ENCODE measurements at places on chromosomes 6 and 20.

GRCh38 chr20:18430172-18430826 lies 36.5 kb downstream of the DZANK1 start:
- no peak for DNase-seq

GRCh38 chr20:35636095-35636494 lies 20.5 kb downstream of the SPAG4 start:
- no peak for DNase-seq

- DNase-seq = no peak
These were observed 8.6 kb downstream of the RAET1E start for GRCh38 chr6:149889326-149889725.

GRCh38 chr6:109447087-109447486 lies 6.6 kb downstream of the SMPD2 start:
- DNase-seq = no peak

DNA sequence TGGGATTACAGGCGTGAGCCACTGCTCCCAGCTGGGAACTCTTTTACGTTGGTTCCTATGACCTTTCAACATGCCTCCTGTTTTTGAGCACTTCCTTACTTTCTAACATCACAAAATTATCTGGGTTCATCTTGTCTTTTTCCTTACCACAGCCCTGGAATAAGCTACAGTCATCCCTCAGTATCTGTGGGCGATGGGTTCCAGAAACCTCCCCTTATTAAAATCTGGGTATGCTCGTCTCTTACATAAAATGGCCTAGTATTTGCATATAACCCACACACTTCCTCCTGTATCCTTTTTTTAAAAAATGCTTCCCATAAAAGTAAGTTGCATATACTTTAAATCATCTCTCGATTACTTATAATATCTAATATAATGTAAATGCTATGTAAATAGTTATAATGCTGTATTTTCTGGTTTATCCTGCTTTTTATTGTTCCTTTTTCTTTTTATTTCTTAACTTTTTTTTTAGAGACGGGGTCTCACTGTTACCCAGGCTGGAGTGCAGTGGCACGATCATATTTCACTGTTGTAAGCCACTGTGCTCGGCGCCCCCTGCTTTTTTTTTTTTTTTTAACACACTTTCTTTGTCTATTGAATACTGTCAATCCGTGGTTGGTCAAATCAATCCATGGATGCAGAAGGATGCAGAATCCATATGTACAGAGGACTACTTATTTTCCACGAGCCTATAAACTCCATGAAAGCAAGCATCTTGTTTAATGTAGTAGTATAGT lies 9.2 kb downstream of the RPF2 start:
- DNase-seq = no peak

DNA sequence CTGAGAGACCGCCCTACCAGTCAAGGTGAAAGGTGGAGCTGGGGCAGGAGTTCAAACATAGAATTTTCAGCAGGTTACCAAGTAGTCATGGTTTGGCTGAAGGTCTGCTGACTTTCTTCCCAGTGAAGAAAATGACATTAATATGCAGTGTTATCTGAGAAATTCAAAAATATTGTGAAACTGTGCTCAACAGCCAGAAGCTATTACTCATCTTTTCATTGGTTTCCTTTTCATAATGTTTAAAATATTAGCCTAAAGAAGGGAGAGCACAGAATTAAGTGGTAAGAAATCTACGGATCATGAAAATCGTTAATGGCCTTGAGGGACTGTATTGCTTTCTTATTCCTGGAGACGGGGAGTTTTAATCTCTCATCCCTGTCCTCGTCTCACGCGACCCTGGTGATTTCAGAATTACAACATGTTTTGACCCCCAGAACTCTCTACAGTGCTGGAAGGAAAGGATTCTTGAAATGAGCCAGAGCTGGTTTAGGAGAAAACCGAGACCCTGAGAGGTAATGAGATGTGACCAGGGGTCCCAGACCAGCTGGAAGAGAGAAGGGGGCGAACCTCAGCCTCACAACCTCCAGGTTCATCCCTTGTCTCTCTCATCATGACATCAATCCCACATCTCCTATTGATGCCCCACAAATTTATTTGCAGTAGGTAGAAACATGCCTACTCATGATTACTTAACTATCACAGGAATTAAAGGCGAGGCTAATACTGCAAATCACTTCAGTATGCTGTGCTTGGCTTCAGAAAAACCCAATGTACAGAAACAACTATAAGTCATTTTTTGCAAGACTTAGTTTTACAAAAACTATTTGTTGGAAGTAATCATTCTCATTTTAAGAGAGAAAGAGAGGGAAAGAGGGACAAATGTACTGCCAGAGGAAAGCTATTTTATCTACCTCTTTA lies 209.5 kb downstream of the FNDC1 start:
- no peak for DNase-seq

DNA sequence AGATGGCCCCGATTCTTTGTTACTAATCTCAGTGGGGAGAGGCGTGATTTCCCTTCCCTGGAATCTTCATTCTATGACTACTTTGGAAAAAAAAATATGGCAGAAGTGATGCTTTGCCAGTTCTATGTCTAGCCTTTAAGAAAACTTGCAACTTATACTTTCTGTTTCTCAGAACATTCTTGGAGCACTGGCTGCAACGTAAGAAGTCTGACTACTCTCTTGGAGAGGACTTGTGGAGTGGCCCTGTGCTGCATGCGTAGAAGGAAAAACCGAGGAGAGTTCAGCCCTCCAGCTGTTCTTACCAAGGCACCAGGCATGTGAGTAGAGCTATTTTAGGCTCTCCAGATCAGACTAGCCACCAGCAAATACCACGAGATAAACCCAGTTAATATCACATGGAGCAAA lies 77.6 kb upstream of the STXBP5 start:
- no peak for DNase-seq

DNA sequence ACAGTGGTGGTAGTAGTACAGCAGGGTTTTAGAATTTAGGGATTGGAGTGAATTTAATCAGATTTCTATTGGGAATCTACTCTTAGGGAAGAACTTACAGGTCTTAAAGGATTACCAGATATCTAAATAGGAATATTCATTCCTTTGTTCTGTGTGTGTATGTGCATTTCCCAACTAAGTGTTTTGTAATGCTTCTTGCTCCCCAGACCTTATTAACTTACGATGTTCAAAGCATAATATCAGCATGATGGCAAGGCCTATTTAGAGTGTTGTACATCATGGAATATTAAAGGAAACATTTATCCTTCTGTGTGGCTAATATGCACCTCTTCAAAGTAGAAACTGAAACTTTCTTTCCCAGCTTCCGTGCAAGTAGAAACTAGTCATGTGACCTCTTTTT lies 133.9 kb downstream of the EPM2A start:
- no peak for DNase-seq

DNA sequence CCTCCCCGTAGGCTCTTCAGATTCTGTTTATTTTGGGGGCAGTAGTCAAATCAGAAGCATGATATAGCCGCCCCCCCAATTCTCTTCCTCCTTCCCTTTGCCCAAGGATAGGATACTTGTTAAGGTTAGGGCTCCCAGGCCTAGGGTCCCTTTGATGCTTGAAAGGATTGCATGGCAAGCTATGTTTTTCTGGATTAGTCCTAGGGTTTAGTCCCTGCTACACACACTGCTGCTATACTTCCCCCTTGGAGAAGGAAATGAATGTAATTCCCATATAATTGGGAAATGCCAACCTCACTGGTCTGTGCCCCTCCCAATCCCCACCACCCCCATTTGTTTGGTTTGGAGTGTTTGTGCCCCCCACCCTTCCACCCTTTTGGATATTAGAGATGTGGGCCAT lies 62.8 kb downstream of the ZFAND3 start:
- DNase-seq = no peak

DNA sequence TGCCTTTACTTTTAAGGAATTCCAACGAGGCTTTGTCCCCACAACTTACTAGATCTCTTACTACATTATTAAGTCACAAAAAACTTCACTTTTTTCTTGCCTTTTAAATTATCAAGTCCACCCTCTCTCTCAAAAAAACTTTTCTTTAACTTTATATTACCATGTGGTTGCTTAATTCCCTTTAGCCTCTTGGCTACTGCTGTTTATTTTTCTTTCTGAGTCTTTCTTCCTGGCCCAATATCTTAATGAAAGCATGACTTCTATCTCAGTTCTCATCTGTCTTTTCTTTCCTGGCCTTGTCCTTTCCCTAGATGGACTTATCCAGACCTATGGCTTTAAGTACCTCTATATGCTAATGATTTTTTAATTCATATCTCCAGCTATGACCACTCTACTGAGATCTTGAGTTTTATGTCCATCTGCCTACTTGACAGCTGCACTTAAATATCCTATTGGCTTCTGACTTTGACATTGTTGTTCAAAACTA lies 710.5 kb downstream of the RFPL4B start:
- no peak for DNase-seq

GRCh38 chr6:39273406-39273821 lies 40.8 kb downstream of the KCNK17 start:
- no peak for DNase-seq

DNA sequence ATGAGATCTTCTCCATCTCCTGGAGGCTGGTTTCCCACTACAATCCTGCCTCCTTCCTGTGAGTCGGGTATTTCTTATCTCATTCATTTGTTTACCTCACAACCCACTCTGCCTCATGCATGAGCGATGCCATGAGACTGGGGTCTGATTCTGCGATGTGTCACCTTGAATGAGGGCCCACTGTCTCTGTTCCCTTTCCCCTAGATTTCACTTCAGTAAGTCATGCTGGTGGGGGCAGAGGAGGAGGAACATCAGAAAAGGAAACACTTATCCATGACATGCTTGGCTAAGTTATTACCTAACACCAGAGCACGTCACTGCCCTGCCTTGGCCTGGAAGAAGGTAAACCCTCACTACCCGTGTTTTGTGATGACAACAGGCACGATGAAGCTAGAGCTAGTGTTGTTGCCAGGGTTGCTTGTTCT lies 337.4 kb upstream of the PRDM1 start:
- DNase-seq = no peak

- no peak for DNase-seq
These were observed 6.0 kb upstream of the LATS1 start for GRCh38 chr6:149723771-149724417.

GRCh38 chr20:34951652-34952051 lies 4.0 kb downstream of the GSS start:
- DNase-seq = no peak

DNA sequence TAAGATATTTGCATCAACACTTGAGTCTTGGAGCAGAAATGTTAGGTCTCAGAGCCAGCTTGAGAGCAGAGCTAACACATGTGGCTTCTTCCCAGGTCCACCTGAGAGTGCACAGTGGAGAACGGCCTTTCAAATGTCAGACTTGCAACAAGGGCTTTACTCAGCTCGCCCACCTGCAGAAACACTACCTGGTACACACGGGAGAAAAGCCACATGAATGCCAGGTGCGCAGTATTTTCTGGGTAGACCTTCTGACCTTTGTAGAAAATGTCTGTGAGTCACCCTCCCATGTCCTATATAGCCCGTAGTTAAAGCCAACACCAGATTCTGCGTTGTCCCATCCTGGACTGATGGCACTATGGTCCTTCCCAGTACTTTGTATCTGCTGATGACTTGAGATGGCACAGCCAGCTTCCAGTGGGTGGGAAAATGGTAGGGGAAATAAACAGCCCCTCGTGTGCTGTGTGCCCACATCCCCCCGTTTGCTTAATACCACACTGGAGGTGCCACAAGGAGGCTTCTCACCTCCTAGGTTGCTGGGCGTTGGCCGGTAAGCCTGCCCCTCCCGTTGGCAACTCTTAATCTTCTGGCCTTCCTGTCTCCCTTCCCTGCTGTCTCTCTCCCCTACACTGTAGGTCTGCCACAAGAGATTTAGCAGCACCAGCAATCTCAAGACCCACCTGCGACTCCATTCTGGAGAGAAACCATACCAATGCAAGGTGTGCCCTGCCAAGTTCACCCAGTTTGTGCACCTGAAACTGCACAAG lies 20.3 kb downstream of the PRDM1 start:
- DNase-seq = no peak

DNA sequence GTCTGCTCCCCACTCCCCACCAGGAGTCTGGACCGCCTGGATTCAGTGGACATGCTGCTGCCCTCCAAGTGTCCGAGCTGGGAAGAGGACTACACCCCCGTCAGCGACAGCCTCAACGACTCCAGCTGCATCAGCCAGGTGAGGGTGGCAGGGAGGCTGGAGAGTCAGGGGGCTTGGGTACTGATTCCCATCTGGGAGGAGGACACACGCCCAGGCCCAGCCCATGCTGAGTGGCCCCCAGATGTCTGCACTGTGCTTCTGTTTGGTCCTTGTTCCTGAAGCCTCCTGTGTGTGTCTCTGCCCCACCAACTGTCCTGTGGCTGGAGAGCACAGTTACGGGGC lies 101.6 kb upstream of the MYL9 start:
- no peak for DNase-seq

DNA sequence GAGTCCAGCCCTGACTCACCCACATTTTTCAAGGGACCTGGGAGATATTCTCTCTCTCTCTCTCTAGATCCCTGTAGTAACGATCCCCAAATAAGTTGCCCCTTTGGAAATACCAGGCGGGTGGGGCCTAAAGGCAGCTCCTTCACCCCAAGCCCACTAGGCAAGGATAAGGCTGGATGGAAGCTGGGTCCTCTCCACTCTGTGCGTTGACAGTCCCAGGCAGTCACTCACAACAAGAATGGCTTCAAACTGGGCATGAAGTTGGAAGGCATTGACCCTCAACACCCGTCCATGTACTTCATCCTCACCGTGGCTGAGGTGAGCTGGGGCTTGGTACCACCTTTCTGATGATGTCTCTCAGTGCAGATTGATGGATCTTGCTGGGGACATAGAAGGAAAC lies 21.6 kb downstream of the L3MBTL1 start:
- DNase-seq = no peak

DNA sequence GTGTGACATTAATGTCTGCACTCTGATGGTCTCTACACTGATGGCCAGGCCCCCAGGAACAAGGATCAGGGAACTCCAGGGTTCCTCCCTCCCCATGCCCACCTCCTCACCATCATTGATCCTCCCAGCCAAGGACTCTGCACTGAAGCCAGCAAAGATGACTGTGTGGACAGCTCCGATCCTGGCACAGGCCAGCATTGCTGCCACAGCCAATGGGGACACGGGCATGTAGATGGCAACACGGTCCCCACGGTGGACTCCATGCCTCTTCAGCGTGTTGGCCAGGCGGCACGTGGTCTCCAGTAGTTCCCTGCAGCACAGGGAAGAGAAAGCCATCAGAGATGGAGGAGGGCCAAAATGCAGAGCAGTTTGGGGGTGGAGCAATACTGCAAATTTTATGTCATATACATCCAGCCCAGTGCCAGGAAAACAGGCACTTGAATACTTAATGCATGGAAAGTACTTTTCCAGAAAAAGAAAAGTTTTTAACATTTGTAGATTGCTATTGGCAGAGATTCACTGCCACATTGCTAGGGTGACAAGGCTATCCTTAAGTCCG lies 27.2 kb downstream of the ACSS1 start:
- DNase-seq = no peak

All from stimulated activated CD4-positive, alpha-beta T cell treated with anti-CD3 and anti-CD28 coated beads, TNF-alpha, amount 100 ng/mL, for 48 hours (primary cell).